ENCODE measurements at places on chromosomes 13 and 19. TPM values are rescaled to one million over a fixed set of nuclear protein-coding genes. Genes with fewer than 3 reads are reported as not detected.

Gene IL17D
- total RNA-seq, result 0.25 TPM

DNA sequence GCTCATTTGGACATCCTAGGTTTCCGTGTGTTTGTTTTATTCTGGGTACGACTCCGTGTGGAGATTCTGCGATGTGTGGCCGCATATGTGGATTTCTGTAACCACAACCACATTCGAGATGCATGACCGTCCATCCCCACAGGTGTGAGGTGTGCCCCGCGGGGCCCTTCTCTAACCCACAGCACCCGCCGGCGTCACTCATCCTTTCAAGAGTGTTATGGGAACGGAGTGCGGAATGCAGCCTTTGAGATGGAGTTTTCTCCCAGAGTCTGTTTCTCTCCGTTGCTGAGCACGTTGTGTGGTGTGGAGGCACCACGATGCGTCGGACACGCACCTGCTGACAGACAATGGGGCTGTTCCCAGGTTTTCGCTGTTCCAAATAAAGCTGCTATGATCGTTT is 40.0 kb downstream of the C13orf46 start:
- no peaks in the 10 kb centered on the region for H3K36me3 ChIP-seq
- no peak for DNase-seq
- no peak overlapping the region for H3K27ac ChIP-seq
- H3K27me3 ChIP-seq, result peaks cover 19% of the 10 kb centered on the region

Gene PINLYP
- 9.1 TPM for total RNA-seq

GRCh38 chr13:99104396-99104795 is 96.3 kb upstream of the UBAC2 start:
- peaks cover 1% of the 10 kb centered on the region for H3K4me1 ChIP-seq
- H3K27ac ChIP-seq, result no peak overlapping the region
- no peak overlapping the region for H3K4me3 ChIP-seq
- DNase-seq, result no peak

- no peak overlapping the region for H3K4me3 ChIP-seq
- DNase-seq, result no peak
These were observed 350.0 kb downstream of the DNAJC15 start for GRCh38 chr13:43373400-43373799.

DNA sequence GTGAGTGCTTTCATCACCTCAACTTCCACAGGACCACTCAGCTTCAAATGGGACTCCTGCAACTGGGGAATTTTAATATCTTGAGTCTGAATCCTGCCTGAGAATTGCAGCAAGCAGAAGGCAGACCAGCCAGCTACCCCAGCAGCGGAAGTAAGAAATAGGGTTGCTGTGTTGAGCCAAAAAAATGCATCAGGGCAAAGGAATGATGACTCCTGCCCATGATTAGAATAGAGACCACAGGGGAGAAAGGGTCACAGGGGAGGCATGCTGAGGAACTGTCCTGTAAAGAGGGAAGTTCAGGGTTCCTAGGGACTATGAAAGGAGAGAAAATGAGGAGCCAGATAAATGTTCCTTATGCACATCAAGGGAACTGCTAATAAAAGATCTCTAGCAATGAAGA is 370.2 kb downstream of the KCTD12 start:
- H3K27ac ChIP-seq, result no peak overlapping the region
- DNase-seq, result no peak
- no peaks in the 10 kb centered on the region for H3K4me1 ChIP-seq
- no peak overlapping the region for H3K4me3 ChIP-seq
- no peaks in the 10 kb centered on the region for H3K36me3 ChIP-seq
- peaks cover 2% of the 10 kb centered on the region for H3K27me3 ChIP-seq

GRCh38 chr13:64756621-64757020 is 2473.5 kb downstream of the PCDH9 start:
- H3K36me3 ChIP-seq, result no peaks in the 10 kb centered on the region
- no peak overlapping the region for H3K4me3 ChIP-seq

Gene ZNF835
- total RNA-seq, result 0.09 TPM

Gene YJEFN3
- total RNA-seq, result 9.7 TPM

DNA sequence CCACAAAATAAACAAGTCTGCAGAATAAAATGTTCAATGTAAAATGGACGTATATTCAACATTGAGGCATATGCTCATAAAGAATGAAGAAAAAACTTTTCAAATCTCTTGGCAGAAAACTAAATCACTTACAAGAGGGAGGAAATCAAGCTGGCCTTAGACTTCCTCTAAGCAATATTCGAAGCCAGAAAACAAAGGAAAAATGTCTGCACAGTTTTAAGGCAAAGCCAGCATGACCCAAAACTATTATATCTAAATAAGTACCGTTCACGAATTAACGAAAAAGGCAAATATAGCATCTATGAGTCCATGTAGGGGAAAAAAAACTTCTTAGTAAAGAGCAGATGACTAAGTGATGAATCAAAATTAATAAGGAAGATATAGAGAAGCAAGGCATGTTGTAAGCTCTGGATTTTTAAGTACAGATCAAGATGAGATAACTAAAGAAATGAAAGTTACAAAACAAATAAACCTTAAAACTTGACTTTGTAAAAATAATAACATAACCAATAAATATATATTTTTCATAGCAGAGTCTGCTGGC is 101.3 kb downstream of the KCNRG start:
- H3K27me3 ChIP-seq, result peaks cover 9% of the 10 kb centered on the region
- H3K4me1 ChIP-seq, result peaks cover 8% of the 10 kb centered on the region
- no peak overlapping the region for H3K4me3 ChIP-seq
- no peak overlapping the region for H3K27ac ChIP-seq
- DNase-seq, result no peak

- H3K36me3 ChIP-seq, result peaks cover 3% of the 10 kb centered on the region
- no peaks in the 10 kb centered on the region for H3K27me3 ChIP-seq
- peaks cover 13% of the 10 kb centered on the region for H3K4me1 ChIP-seq
- no peak overlapping the region for H3K27ac ChIP-seq
These were observed 265.7 kb downstream of the DIAPH3 start for GRCh38 chr13:59898066-59898465.

- peaks cover 2% of the 10 kb centered on the region for H3K4me1 ChIP-seq
- H3K27me3 ChIP-seq, result peaks cover 56% of the 10 kb centered on the region
- no peak for DNase-seq
- H3K36me3 ChIP-seq, result no peaks in the 10 kb centered on the region
These were observed 1.2 kb upstream of the ENOX1 start for GRCh38 chr13:43787997-43788396.

GRCh38 chr13:99254830-99255229 is 3.3 kb downstream of the GPR18 start:
- no peaks in the 10 kb centered on the region for H3K27me3 ChIP-seq
- H3K4me3 ChIP-seq, result peak overlapping the region; percentile 15
- no peak for DNase-seq
- H3K27ac ChIP-seq, result no peak overlapping the region
- H3K36me3 ChIP-seq, result peaks cover 55% of the 10 kb centered on the region
- peaks cover 65% of the 10 kb centered on the region for H3K4me1 ChIP-seq

DNA sequence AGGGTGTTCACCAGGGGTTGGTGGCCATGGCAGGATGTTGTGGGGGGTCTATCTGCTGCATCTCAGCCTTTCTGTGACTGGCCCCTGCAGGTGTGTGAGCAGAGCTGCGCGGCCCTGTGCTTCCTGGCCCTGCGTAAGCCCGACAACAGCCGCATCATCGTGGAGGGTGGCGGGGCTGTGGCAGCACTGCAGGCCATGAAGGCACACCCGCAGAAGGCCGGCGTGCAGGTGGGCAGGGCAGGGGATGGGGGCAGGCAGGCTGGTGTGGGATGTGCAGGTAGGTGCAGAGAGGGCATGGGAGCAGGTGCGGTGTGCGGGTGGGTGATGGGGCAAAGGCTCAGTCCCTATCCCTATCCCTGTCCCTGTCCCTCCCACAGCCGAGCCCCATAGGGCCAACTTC is 8.1 kb upstream of the SLC25A42 start:
- H3K4me3 ChIP-seq, result no peak overlapping the region
- no peaks in the 10 kb centered on the region for H3K27me3 ChIP-seq
- H3K4me1 ChIP-seq, result no peaks in the 10 kb centered on the region
- no peak for DNase-seq
- no peak overlapping the region for H3K27ac ChIP-seq

GRCh38 chr13:107185889-107186288 is 618.0 kb upstream of the ARGLU1 start:
- H3K27me3 ChIP-seq, result no peaks in the 10 kb centered on the region
- no peaks in the 10 kb centered on the region for H3K36me3 ChIP-seq
- H3K27ac ChIP-seq, result no peak overlapping the region
- H3K4me1 ChIP-seq, result no peaks in the 10 kb centered on the region

DNA sequence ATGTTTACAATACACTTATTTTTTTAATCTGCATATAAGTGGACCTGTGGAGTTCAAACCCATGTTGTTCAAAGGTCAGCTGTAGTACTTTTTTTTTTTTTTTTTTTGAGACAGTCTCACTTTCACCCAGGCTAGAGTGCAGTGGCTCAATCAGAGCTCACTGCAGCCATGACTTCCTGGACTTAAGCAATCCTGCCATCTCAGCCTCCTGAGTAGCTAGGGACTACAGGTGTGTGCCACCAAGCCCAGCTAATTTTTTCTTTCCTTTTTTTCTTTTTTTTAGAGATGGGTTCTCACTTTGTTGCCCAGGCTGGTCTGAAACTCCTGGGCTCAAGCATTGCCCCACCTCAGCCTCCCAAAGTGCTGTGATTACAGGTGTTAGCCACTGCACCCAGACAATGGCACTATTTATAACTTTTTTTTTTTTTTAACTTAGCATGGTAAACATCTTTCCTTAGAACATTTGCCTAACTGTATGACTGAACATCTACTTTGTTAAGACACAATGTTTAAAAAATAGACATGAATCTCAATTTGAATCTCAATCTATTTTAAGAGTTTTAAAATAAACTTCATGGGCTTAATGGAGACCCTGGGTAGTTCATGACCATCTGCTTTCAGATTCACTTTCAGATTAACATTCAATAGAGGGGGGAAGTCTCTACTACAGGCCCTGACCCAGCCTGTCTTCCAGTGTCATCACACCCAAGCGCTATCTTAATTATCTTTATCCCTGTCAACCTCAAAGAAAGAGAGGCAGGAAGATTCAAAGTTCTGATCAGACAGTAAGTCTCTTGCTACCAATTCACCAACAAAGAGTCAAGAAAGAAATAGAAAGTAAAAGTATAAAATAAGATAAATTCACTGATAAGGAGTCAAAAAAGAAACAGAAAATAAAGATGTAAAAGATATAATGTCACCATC is 97.7 kb upstream of the DOCK9 start:
- H3K27ac ChIP-seq, result peak overlapping the region; percentile 81
- peak; percentile 50 for DNase-seq
- peak overlapping the region; percentile 45 for H3K4me3 ChIP-seq
- peaks cover 73% of the 10 kb centered on the region for H3K36me3 ChIP-seq
- H3K27me3 ChIP-seq, result no peaks in the 10 kb centered on the region
